ENCODE measurements at places on chromosomes 13 and 19.

GRCh38 chr19:19531951-19532805 lies 3.5 kb downstream of the YJEFN3 start:
- peak; percentile 20 for DNase-seq

GRCh38 chr19:47020132-47020805 lies 632 bp downstream of the NPAS1 start:
- no peak for DNase-seq

- no peak for DNase-seq
Observed at GRCh38 chr13:20544201-20544923, 18.7 kb upstream of the CRYL1 start.

DNA sequence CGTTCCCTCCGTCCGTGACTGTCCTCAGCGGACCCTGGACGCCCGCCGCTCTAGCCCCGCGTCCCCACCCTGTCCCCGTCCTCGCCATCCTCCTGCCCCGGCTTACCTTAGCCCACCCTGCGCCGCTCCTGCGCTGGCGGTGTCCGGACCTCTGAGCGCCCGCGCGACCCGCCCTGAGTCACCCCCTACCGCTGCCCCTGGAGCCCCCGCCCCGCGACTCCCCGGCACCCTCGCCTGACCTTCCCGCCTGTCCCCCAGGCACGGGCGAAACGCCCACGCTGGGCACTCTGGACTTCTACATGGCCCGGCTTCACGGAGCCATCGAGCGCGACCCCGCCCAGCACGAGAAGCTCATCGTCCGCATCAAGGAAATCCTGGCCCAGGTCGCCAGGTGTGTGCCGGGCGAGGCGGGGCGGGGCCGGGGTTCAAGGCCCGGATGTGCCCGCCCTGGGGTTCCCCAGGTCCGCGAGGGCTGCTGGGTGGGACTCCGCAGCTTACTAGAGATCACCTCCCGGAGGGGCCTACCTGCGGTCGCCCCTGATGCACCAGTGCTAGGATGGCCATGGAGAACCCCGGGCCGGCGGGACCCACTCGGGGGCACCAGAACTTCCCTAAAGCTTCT lies 5.1 kb downstream of the HMG20B start:
- no peak for DNase-seq

DNA sequence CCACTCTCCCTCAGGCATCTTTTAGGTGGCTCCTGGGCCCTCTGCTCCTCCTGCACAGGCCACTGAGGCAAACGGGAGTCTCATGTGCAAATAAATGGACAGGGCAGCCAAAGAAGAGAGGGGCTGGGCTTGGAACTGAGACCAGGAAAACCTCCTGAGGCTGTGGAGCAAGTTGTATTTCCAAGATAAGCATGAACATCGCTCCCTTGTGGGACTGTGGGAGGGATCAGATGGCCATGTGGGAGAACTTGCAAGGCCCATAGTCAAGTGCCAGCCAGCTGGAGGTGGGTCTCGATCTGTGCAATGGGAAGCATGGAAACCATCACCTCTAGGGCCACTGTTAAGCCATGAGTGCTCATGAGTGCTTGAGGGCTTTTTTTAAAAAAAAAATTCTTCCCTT lies 24.9 kb downstream of the MED26 start:
- DNase-seq: no peak
